ENCODE measurements at places on chromosomes 3 and 15. TPM values are rescaled to one million over a fixed set of nuclear protein-coding genes. Genes with fewer than 3 reads are reported as not detected.

PLIN1 gene
- total RNA-seq: 2.5 TPM

BNC1 gene
- not detected for total RNA-seq

VPS13C gene
- 59.4 TPM for total RNA-seq

TRPC1 gene
- 21.3 TPM for total RNA-seq

MELTF gene
- 4.8 TPM for total RNA-seq

NR1I2 gene
- not detected for total RNA-seq

RCCD1 gene
- 12.7 TPM for total RNA-seq

PGBD4 gene
- 1.7 TPM for total RNA-seq

ADAMTS9 gene
- 56.7 TPM for total RNA-seq

CPN2 gene
- not detected for total RNA-seq

GAP43 gene
- 7.0 TPM for total RNA-seq

TMEM42 gene
- 10.3 TPM for total RNA-seq

SLC28A1 gene
- not detected for total RNA-seq

PCOLCE2 gene
- 55.5 TPM for total RNA-seq

CLK3 gene
- 86.0 TPM for total RNA-seq

MUSTN1 gene
- 11.4 TPM for total RNA-seq

EXD1 gene
- not detected for total RNA-seq

LRRFIP2 gene
- total RNA-seq: 87.2 TPM

GP9 gene
- total RNA-seq: not detected

LYZL4 gene
- total RNA-seq: not detected

GOLGA6L9 gene
- total RNA-seq: 2.2 TPM

OXSM gene
- total RNA-seq: 6.6 TPM
